ENCODE measurements at places on chromosomes 12 and 14.

DNA sequence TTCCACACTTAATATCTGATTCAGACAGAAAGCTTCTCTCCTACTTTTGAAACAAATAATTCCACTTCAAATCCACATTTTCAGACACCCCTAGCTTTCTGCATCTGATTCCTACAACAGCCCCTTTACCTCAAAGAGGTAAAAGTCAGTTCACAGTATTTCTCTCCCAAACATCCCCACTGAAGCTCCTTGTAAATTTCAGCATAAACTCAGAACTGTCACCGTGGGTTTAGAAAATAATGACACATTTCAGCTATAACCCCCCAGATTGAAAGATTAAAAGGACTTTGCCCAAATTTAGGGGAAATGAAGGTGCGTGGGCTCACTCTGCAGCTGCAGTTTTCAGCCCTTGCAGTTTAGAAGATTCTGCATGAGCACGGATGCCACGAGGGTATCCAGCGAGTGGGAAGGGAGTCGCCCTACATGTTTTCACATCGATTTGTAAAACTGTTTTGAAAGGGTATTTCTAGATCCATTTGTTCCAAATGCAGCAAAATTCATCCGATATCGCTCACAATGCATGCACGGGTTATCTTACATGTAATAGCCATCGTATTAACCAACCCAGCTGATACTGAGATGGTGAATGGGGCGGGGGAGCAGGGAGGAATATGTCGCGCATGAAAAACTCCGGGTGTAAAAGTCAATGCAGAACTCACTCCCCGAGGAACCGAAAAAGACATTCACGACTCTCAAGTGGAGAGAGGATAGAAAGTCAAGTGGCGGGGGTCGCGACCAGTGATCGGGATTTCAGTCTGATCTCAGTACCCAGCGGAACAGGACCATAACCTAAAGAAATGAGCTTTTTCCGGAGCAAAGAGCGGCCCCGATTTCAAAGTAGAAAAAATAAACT is 5.0 kb upstream of the CCND2 start:
- DNase-seq: no peak

- peak; percentile 79 for DNase-seq
These were observed 18.0 kb downstream of the LRRC74A start for GRCh38 chr14:76844223-76844622.

- DNase-seq: no peak
These were observed 333.7 kb downstream of the EGLN3 start for GRCh38 chr14:33617154-33617553.

- no peak for DNase-seq
These were observed 49.8 kb upstream of the CCDC63 start for GRCh38 chr12:110796952-110797351.

DNA sequence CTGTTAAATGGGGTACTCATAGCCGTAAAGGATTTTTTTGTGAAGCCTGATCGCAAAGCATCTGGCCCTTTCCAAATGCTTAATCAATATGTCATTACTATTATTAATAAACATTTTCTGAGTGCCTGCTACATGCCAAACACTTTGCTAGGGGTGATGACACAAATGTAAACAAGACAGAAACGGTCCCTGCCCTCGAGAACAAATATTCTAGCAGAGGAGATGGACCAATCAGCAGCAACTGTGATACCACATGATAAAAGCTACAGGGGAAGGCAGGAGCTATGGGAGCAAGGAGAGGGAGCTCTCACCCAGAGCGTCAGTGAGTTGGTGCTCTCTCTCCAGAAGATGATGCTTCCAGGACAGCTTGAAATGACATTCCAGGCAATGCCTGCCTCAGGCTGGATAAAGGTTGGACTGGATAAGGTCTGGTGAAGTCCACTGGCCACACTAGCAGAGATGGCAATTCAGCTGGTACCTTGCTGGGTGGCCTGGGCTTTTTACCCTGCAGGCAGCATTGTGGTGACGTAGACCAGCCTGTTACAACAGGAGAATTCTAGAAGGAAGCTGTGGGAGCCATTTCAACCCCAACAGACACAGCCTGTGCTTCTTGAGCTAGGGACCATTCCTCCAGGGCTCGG is 41.1 kb downstream of the ERH start:
- no peak for DNase-seq

Data from pancreas (tissue), 10 donors.